ENCODE measurements at places on chromosomes 4 and X.

DNA sequence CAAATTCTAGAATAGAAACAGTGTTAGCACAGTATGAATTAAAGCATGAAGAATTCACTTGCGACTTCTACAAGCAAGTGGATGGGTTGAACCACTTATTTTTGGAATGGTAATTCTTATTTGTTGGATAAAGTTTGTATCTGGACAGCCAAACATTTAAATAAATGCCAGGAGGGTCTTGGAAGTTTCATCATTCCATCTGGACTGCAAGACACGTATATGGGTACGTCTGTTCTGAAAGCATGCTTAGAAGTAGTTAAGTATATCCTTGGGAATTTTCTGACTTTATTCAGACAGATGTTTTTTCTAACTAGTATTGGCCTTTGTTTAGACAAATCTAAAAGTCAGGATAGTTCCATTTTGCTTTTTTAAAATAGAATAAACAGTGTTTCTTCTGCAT is 77.5 kb upstream of the CASK start:
- no peak for DNase-seq

DNA sequence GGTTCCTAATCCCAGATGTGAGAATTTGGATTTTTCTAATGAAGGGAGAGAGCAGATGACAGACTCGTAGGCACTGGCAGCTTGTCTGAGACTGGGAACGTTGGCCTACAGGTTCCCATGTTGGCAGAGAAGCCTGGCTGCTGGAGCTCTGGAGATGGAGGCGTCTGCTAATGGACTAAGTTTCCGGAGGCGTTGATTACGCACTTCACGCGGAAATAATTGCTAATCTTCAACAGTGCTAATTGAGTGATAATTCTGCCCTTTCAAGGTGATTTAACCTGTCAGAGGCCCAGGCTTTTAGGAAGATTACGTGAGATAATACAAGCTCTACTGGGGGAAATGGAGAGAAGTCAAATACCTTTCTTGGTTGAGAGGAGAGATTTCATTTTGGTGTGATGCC is 77.4 kb downstream of the PSAPL1 start:
- no peak for DNase-seq

- DNase-seq, result no peak
Measured at GRCh38 chrX:23386726-23387125, 52.1 kb downstream of the PTCHD1 start.

GRCh38 chr4:161206528-161207080 is 957.2 kb downstream of the FSTL5 start:
- DNase-seq, result no peak

DNA sequence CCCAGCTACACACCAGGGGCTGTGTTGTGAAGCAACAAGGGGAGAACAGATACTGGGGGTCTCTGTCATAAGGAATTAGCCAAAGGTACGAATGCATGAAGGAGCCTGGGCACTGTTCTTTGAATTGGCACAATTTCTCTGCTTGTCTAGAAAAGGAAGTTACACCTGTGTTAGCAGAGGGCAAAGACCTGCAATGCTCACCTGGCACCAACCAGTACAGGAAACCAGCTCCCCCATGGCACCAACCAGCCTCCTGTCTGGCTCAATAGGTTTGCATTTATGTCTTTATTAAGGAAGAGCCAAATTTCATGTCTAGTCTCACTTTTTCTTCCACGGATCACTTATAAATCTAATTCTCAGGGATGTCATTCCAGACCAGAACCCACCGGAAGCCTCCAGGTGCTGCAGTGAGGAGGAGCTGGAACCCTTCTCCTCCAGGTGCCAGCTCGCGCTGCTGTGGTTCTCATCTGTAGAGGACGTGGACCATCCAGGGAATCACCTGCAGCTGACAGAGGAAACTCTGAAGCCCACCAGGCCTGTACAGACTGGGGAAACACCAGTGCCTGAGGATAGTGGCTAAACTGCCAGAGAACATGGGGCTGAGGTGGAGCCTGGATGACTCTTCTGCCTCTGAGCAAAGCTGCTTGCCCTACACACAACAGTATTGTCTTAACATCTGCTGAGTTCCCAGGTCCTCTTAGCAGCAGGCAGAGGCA is 113.4 kb upstream of the TRIM2 start:
- no peak for DNase-seq
